Stimulated activated CD8-positive, alpha-beta memory T cell treated with anti-CD3 and anti-CD28 coated beads, Interleukin-7, amount 100 ng/mL, for 1 hour (primary cell): ENCODE measurements at places on chromosomes 2 and 18.

GRCh38 chr2:167332358-167332757 lies 444.1 kb downstream of the XIRP2 start:
- no peak for DNase-seq

DNA sequence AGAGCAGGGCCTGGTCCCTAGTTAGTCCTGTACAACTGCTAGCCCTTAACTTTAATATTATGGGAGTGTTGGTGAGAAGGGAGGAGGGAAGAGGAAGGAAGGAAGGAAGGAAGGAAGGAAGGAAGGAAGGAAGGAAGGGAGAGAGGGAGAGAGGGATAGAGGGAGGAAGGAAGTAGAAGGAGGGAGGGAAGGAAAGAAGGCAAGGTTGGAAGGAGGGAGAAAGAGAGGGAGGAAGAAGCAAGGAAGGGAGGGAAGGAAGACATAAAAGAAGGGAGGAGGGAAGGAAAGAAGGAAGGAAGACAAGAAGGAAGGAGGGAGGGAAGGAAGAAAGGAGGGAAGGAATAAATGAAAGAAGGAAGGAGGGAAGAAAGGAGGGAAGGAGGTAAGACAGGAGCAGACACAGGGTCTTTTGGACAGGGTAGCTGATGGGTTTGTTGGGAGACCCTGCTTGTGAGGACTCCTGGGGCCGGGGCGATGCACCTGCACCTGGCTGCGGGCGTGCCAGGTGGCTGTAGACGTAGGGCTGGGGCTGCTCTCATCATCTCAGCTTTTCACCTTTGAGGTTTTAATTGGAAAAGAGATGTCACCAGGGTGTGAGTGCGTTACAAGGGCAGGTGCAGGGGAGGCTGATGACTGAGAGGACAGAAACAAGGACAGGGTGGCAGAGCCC lies 5.9 kb upstream of the POMC start:
- no peak for DNase-seq

DNA sequence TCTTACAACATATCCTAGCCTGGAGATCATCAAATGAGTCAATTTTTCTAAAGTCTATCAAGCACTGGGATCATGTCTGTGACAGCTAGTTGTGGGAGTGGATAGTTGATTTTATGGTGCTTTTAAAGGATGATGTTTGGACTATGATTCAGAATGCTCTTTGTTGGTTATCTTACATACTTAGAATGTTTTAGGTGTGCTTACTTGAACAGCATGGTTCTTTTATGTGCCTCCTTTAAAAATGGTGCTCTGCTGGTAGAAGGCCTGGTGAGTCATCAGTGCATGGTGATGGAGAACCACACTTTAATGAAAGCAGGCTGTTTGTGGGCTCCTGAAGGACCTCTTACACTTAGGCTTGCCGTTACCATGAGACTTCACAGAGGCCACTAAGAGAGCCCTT lies 682.7 kb upstream of the FANCL start:
- no peak for DNase-seq

DNA sequence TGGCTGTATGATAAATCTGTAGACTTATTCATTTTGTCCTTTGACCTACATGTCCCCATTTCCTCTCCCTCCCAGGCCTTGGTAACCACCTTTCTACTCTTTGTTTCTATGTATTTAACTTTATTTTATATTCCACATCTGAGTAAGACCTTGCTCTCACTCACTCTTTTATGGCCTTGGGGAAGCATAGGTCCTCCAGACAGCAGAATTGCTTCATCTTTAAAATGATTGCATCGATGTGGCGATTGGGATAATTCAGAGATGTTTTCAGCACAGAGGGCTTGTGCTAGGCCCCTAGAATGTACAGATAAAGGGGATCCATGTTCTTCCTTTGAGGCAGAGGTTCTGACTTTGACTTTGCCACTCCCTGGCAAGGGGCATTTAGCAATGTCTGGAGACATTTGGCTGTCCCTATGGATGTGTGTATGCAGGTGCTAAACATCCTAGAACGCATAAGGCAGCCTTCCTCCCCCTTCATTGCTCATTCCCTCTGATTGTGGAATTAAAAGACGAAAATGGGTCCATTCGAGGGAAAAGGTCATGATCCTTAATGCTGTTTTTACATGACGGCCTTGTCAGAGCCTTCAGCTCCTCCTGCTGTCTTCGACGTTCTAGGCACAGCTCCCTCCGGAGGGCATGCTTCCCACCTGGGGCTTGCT lies 1.2 kb upstream of the GPR39 start:
- DNase-seq, result no peak

DNA sequence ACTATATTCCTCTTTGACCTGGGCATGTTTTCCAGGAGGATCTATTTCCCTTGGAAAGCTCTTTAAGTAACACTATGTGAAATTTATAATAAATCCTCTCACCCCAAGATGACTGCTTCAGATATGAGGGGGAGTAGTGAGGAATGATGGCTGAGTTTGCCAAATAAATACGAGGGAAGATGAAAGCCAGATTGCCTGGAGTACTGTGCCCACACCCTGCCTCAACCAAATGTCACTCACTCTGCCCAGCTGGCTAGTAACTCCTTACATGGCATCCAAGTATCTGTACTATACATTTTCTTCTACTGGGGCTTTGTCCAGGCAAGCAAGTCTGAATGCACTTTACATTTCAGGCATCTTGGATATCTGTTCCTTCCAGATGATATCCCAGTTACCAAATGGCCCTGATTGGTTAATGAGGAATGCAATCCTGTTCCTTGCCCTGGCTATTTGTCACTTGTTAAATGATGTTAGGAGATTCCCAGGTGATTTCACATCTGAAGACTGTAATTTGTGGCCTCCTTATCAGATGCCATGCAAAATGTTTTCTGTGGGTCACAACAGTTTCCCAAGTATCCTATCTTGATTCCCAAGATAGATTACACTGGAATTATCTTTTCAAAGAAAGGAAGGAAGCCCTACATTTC lies 191.8 kb downstream of the IKZF2 start:
- no peak for DNase-seq

GRCh38 chr2:158178646-158179045 lies 77.0 kb downstream of the UPP2 start:
- DNase-seq, result no peak

DNA sequence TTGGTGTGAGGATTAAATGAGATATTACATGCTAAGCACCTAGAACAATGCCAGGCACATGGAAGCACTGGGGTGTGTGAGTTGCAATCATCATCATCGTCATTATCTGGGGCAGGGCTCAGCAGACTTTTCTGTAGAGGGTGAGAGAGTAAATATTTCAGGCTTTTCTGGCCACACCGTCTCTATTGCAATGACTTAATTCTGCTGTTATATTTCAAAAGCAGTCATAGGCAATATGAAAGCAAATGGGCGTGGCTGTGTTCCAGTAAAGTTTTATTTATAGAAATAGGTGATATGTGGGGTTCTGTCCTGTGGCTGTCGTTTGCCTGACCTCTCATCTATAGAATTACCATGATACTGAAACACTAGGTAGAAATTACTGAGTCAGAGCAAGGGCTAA lies 60.6 kb downstream of the IL1R2 start:
- no peak for DNase-seq

DNA sequence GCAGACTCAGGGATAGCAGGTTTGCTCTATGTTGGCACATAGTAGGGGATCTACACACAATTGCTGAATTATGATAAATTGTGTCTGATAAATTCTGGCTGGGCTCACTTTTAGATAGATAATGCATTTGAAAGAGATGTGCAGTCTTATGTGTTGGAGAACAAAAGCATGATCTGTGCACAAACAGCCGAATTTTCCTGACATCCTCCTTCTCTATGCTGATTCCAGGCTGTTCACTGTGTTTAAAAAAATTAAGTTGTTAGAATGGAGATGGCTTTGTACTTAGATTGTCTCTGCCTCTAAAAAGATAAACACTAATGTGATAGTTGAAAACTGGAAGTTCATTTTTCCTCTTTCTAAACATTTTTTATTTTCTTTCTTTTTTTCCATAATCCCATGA lies 2.1 kb downstream of the CERS6 start:
- DNase-seq, result no peak
